ENCODE measurements at places on chromosomes 5 and 9.
A peak's percentile ranks its signal among the peaks of the same experiment; 100 is the strongest.

DNA sequence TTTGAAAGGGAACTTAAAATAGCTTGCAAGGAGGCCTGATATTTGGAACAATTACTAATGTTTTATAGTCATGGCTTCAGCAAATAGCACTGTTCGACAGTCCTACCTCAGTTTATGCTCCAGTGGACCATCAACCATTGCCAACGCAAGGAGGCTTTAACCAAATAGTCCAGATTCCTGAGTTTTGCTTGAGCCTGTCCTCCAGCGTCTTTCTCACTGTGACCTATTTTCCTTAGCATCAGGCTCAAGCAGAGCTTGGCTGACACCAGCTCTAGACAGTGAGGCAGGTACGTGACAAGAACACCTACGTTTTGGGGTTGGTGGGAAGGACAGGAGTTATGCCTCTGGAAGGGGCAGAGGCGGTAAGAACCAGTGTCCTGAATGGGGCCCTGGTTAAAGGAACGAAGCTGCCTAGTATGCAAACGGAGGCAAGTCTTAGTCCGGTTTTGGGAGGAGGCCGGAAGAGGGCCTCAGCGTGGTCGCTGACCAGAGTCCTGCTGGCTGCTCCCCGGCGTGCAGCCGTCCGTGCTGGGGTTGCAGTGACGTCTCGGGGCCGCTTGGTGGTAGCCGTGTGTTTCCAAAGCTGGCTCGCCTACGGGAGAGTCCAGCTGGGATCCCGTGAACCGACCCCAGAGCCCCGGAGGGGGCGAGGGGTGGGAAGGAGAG lies 998 bp upstream of the FGF18 start:
- peak; percentile 67 for DNase-seq

DNA sequence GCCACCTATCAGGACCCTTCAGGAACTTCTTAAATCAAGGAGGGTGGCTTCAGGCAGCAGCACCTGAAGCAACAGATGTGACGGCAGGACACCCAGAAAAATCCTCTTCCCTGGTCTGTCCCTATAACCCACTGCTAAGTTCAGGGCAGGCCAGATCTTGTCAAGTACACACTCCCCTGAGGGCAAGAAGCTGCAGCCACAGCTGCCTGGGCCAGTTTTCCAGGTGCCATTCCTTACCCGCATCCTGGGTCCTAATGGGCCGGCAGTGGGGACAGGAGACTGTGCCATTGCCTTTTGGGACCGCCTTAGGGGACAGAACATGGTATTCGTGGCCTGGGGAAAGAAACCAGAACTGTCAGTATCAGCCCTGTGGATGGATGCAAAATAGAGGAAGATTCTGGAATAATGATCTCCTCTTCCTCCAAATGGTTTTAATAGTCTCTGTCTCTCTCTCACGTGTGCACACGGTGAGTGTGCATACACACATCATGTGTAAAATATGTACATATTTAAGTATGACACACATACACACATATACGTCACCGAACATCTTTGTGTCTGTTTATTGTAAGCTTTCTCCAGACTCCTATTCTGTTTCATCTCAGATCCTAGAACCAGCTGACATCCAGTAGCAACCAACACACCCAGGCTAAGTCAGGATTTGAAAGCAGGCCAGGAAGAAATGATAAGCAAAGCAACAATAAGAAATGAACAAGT lies 14.0 kb downstream of the ORM2 start:
- DNase-seq: no peak

GRCh38 chr5:1511651-1512540 lies 11.9 kb downstream of the LPCAT1 start:
- peak; percentile 56 for DNase-seq

DNA sequence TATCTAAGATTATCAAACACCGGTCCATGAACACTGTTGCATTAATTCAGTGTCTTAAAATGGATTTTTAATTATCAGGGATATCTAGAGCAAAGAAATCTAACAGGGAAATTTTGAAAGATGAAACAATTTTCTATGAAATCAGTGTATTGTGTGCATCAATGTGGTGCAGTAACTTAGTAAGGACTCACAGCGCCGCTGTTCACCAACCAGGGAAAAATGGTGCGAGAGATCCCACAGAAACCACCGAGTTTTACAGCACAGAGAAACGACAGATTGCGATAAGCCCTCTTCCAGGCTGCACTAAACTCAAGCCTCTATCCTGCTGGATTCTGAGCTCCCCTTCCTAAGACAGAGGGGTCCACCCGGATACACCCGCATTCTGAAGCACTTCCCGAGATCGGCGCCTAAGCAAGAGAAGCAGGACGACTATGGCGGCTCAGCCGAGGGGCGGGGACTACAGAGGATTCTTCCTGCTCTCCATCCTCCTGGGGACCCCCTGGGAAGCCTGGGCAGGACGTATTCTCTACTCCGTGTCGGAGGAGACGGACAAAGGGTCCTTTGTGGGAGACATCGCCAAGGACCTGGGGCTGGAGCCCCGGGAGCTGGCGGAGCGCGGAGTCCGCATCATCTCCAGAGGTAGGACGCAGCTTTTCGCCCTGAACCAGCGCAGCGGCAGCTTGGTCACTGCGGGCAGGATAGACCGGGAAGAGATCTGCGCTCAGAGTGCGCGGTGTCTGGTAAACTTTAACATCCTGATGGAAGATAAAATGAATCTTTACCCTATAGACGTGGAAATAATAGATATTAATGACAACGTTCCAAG lies at the start of gene PCDHGA7:
TSS of gene PCDHGA7 (plus strand) at position 274 of the 826 bp plus-strand sequence. CDS start at position 432, 158 bp downstream.
- DNase-seq: no peak
